ENCODE measurements at places on chromosomes 5 and 9. TPM values are rescaled to one million over a fixed set of nuclear protein-coding genes. Genes with fewer than 3 reads are reported as not detected.

DNA sequence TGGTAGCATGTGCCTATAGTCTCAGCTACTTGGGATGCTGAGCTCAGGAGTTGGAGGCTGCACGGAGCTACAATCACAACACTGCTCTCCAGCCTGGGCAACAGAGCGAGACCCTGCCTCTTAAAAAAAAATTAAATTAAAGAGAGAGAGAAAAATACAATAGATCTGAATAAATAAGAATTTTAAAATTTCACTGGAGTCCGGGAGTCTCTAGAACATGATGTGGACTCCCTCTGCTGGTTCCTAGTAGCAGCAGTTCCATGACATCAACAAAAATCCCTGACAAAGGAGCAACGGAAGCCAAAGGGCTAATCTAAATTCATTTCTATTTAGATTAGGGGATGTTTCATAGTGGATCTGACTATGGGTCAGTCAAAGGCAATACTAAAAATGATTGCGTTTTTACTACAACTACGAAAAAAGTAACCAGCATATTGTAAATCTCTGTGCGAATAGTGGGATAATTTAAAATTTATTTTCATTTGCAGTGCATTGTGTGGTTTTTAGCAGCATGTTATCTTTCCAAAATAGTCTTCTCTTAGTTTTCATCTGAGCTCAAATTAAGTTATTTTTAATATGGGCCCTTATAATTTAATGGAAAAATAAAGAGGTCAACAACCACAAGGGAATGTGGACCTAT is 6.7 kb downstream of the INIP start:
- H3K4me1 ChIP-seq, result no peaks in the 10 kb centered on the region
- no peak overlapping the region for H3K27ac ChIP-seq
- DNase-seq, result peak; percentile 60
- no peak overlapping the region for H3K4me3 ChIP-seq

The INSL6 gene
- total RNA-seq, result not detected

DNA sequence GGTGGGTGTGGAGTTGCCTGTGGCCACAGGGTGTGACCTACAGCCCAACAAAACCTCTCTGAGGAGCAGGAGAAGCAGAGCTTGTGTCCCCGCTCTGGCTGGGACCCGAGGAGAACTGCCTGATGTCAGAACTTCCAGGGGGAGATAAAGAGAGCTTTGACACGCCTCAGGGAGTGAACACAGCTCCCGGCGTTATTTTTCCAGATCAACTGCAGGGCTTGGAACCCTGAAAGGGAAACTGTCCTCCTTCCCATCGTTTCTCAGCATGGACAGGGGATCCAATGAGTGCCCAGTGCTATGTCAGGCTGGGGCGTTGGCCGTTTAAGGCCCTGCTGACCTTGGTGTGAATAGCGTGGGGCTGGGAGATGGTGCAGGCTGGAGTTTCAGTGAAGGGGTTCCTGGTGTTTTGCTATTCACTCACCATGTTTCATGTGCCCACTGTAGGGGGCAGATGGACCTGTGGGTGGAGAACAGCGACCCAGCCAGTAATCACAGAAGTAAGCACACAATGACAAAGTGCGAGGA is 22.0 kb downstream of the GADD45G start:
- H3K27me3 ChIP-seq, result no peaks in the 10 kb centered on the region
- no peak overlapping the region for H3K4me3 ChIP-seq
- no peak for DNase-seq
- no peak overlapping the region for H3K27ac ChIP-seq
- no peaks in the 10 kb centered on the region for H3K4me1 ChIP-seq

DNA sequence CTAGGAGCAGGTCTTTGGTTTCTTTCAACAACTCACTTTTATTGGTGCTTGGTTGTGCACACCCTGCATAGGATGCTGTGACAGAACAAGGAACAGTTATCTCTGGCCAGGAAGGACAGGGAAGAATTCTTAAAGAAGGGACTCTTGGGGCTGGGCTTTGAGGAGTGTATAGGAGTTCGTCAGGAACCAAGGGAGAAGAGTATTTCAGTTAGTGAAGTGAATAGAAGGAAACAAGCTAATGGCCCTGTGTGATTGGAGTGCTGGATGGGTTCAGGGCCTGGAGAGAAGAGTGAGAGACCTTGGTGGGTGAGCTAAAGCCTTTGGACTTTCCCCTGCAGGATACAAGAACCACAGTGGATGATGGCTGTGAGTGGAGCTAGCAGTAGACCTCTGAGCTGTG is 32.2 kb downstream of the DAB2IP start:
- no peaks in the 10 kb centered on the region for H3K36me3 ChIP-seq
- no peak overlapping the region for H3K4me3 ChIP-seq
- DNase-seq, result no peak
- H3K27ac ChIP-seq, result no peak overlapping the region
- H3K4me1 ChIP-seq, result peaks cover 6% of the 10 kb centered on the region

DNA sequence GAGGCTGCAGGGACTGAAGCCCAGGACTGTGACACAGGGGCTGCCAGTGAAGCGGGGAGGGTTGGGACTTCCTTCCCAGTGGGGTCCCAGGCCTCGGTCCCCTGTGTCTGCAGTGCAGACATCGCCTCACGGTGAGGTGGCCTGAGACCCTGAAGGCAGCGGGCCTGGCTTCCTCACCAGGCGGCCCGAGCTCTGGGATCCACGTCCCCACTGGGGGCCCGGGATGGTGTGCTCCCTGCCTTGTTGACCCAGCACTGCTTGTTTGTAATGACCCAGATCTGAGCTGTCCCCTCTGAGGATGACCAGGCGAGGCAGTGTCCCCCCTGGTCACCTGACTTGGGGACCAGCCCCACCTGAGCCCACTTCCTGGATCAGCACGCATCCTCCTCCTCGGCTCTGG is 53.1 kb downstream of the COL5A1 start:
- H3K27me3 ChIP-seq, result no peaks in the 10 kb centered on the region
- H3K4me3 ChIP-seq, result no peak overlapping the region
- no peak for DNase-seq
- H3K27ac ChIP-seq, result no peak overlapping the region
- H3K36me3 ChIP-seq, result no peaks in the 10 kb centered on the region
- no peaks in the 10 kb centered on the region for H3K4me1 ChIP-seq

DNA sequence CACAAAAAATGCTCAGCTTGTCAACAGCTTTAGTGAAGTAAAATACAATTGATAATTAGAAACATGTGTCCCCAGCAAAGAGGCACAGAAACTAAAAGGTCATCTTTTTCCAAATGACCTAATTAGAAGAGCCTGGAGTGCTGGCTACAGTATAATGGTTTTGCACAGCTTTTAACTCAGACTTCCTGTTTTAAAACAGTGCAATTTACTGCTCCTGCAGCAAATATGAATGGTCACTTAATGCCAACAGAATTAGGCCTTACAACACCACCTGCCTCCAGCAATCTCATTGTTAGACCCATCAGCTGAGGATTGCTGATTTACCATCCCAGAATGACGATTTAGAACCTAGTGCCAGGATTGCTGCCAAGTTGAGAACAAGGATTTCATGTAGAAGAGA is 239.3 kb downstream of the CETN3 start:
- DNase-seq, result no peak
- no peak overlapping the region for H3K27ac ChIP-seq
- no peaks in the 10 kb centered on the region for H3K27me3 ChIP-seq
- H3K36me3 ChIP-seq, result no peaks in the 10 kb centered on the region
- H3K4me3 ChIP-seq, result no peak overlapping the region

GRCh38 chr5:146366904-146367303 is 28.3 kb downstream of the POU4F3 start:
- H3K4me3 ChIP-seq, result no peak overlapping the region
- peaks cover 6% of the 10 kb centered on the region for H3K4me1 ChIP-seq
- no peak overlapping the region for H3K27ac ChIP-seq

GRCh38 chr5:403995-404394 is 39.0 kb upstream of the EXOC3 start:
- H3K27me3 ChIP-seq, result no peaks in the 10 kb centered on the region
- no peak overlapping the region for H3K27ac ChIP-seq
- peaks cover 6% of the 10 kb centered on the region for H3K4me1 ChIP-seq
- no peaks in the 10 kb centered on the region for H3K36me3 ChIP-seq
- no peak for DNase-seq

DNA sequence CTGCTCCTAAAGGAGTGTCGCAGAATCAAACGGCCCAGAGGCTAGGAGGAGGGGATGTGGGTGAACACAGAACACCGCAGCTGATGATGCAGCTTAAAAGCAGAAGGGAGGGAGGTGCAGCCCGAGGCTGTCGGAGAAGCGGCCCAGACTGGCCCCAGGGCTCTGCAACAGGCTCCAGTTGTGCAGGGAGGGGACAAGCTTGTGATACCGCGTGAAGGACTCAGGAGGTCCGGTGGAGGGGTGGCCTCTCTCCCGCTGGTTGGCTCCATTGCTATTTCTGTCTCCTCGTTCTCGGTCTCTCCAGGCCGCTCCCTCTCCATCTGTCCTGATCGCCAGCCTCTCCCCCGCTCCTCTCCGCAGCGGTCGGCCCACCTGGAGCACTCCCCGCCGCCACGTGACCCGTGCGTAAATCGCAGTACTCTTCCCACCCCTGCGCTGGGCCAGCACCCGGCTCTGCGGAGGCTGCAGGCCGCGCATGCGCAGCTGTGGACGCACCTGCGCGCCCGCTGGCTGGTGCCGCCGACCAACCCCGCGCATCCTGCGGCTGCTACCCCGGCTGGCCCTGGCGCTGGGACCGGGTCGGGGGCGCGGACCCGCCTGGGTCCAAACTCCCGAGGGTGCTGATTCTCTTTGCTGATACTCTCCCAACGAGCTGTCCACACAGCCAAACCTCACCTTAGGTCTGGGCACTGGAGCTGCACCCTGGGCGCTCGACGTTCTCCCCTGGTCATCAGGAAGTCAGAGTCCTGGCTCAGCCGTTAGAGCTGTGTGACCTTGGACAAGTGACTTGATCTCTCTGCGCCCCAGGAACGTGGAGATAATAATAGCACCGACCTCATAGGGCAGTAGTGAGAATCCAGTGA is 3.7 kb upstream of the STXBP1 start:
- no peaks in the 10 kb centered on the region for H3K36me3 ChIP-seq
- H3K27ac ChIP-seq, result no peak overlapping the region
- H3K27me3 ChIP-seq, result peaks cover 23% of the 10 kb centered on the region
- DNase-seq, result peak; percentile 97

DNA sequence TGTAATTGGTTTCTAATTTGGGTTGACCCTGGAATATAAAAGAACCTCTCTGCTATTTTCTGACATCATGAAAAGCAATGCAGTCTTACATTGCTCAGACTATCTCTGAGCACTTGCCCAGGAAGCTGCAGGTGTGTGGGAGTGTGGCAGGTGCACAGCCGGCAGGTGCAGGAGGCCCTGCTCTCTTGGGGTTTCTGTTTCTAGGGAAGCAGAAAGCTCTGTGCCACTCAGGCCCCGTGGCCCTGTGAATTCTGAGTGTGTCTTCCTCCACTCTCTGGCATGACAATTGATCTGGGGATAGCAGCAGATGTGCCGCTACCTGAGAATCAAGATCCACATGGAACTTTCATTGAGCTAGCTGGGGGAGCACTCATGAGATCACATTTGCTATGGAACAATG is 45.7 kb upstream of the IRX2 start:
- no peaks in the 10 kb centered on the region for H3K4me1 ChIP-seq
- H3K27me3 ChIP-seq, result no peaks in the 10 kb centered on the region
- no peak for DNase-seq
- no peak overlapping the region for H3K27ac ChIP-seq
- H3K4me3 ChIP-seq, result no peak overlapping the region

- no peaks in the 10 kb centered on the region for H3K27me3 ChIP-seq
- H3K4me3 ChIP-seq, result no peak overlapping the region
- no peak for DNase-seq
- H3K4me1 ChIP-seq, result peaks cover 10% of the 10 kb centered on the region
Measured at GRCh38 chr5:97107318-97107717, 35.1 kb downstream of the LIX1 start.

GRCh38 chr5:154485096-154485491 is 7.1 kb upstream of the HAND1 start:
- H3K27ac ChIP-seq, result no peak overlapping the region
- H3K27me3 ChIP-seq, result peaks cover 100% of the 10 kb centered on the region
- peak; percentile 58 for DNase-seq
- H3K4me1 ChIP-seq, result peaks cover 67% of the 10 kb centered on the region
- H3K4me3 ChIP-seq, result peak overlapping the region; percentile 50
- no peaks in the 10 kb centered on the region for H3K36me3 ChIP-seq

The NTRK2 gene
- total RNA-seq, result not detected

The MAMDC2 gene
- total RNA-seq, result 13.7 TPM

DNA sequence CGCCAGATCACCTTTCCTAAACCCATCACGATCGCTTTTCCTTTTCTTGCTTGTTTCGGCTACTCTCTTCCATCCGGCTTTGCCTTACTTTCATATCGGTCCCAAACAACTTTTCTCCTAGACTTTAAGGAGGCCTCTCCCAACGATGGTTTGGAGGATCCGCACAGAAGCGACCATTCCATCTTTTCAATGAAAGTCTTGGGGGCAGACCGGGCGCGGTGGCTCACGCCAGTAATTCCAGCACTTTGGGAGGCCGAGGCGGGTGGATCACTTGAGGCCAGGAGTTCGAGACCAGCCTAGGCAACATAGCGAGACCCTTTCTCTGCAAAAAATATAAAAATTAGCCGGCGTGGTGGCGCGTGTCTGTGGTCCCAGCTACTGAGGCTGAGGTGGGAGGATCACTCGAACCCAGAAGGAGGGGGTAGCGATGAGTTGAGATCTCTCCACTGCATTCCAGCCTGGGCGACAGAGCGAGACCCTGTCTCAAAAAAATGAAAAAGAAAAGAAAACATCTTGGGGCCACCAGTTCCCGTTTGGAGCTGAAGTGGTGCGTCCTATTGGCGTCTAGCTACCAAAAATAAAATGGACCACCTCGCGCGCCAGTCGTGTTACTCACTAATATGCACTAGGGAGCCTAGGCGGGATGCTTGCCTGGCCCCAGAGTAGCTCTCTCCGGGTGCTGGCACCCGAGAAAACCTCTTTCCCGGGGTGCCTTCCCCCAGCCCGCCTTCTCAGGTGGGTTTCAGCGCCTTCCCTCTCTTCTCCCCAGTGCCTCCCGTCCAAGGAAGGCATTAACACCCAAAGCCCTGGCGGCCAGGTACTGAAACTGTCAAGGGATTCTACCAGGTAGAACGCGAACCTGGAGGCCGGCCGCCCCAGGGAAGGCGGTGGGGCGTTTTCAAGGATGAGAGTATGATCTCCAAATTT is 800 bp upstream of the AP3B1 start:
- DNase-seq, result peak; percentile 91
- H3K27ac ChIP-seq, result peak overlapping the region; percentile 82
- no peaks in the 10 kb centered on the region for H3K36me3 ChIP-seq
- H3K4me3 ChIP-seq, result peak overlapping the region; percentile 87

The TAF11L4 gene
- not detected for total RNA-seq

The IFNK gene
- not detected for total RNA-seq

GRCh38 chr9:135969064-135969683 is 8.0 kb upstream of the UBAC1 start:
- no peak overlapping the region for H3K4me3 ChIP-seq
- no peaks in the 10 kb centered on the region for H3K4me1 ChIP-seq
- no peaks in the 10 kb centered on the region for H3K36me3 ChIP-seq
- H3K27me3 ChIP-seq, result no peaks in the 10 kb centered on the region
- DNase-seq, result no peak
- H3K27ac ChIP-seq, result no peak overlapping the region
